CD4-positive, alpha-beta T cell treated with Interleukin-12 subunit alpha and Interleukin-12 subunit beta, for 1 hour (primary cell): ENCODE measurements at places on chromosomes 1 and 21.

DNA sequence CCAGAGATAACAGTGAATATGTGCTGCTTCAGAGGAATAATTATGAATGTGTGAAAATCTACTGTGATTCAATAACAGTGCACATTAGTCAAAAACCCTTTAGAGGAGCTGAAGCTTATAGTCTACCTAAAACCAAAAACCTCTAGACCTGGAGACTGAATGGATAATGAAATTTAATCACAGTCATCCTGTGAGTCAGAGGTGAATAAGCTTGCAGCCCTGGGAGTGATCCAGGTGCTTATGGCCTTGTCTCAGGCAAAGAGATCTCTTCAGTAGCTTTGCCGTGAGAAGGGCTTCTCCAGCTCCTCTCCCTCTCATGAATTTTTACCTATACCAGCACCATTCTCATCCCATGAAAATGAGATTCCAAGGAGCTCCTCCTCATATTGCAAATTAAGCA lies 81.3 kb upstream of the RGS4 start:
- DNase-seq = no peak

DNA sequence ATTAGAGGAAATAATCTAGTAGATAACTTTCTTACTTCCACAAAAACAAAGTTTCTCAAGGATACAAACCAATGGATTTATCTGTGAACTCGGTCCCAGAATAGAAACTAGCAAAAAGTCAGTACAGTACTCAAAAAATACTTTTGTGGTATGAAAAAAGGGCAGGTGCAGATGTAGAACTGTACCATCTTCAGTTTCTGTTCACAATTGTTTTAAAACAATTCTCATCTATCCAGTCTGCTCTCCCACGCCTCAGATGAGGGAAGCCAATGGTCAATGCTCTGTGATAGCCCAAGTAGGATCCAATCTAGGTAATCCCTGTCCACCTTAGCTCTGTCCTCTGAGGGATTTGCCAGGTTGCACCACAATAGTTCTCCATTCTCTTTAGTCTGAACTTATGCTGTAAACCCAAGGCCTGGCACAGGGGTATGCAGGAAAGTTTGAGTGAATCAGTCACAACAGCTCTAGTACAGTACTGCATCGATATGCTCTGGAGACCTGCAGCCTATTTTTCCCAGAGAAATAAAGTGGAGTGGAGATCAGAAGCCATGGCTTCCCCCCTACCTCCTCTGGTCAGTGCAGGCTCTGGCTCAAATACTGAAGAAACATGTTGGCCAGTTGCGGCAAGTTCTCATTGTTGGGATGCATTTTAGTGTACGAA lies 1.4 kb downstream of the KTI12 start:
- no peak for DNase-seq

GRCh38 chr1:226762988-226763904 lies 24.2 kb upstream of the ITPKB start:
- no peak for DNase-seq

- DNase-seq = no peak
These were observed 15.7 kb downstream of the PIK3C2B start for GRCh38 chr1:204478921-204479320.

GRCh38 chr1:32948905-32949304 lies 15.7 kb downstream of the RNF19B start:
- DNase-seq = no peak

DNA sequence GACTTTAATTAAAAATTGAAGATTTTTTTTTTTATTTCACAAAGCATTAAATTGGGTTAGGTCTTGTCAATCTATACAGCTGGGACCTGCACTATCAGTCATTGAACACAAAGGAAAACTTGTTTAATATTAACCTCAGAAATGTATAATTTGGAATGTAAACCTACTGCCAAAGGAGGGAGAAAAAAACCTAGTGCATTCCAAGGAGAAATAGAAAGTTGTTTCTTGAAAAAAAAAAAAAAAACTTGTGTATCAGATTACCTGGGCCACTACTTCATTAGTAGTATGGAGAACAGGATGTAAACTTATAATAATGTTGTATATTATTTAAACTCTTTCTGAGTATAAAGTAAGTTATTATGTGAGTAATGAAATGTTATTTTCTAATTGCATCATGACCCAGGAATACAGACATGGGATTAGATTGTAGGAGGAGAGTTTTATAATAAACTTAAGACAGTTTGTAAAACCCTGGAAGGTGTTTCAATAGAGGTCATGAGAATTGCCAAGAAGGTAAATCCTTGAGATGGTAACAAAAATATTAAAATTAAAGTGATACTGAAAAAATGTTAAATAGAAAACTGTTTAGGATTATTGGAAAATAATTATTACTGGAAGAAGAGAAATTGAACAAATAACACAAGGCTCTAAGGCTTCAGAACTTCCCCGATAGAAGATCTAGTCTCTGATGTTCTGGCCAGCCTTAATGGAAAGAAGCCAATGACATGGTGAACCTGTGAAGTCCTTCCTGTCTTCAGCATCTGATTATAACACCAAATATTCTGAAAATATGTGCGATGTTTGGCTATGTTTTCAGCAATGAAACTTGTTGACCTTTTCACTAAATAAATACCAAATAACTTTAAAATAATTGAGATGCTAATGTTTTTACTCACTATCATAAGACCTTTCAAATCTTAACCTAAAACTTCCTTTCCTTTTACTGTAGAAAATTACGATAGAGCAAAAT lies 412.8 kb upstream of the LYPLAL1 start:
- DNase-seq = no peak

- DNase-seq = no peak
These were observed 9.2 kb upstream of the ITPKB start for GRCh38 chr1:226748306-226748705.

DNA sequence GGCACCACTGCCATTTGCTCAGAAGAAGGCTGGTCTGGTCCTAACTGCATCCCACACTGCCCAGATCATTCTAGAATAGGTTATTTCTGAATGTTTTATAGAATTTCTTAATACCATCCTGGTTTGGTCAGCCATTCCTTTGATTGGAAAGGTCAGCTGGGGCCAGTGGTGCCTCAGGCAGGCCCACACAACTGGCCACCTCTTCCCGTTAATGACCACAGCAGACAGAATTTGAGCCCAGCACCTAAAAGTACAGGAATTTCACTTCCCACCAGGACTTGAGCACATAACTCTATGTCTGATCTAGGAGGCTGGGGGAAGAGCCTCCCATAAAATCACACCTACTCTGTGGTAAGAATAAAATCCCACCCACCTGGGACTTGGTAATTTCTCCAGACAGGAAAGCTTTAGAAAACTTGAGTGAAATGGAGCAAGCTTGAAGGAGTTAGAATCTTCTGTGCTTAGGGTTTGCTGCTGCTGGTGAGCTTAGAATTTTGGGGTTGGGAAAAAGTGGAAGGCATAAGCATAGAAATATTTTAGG lies 6.6 kb upstream of the PLA2G2C start:
- no peak for DNase-seq

DNA sequence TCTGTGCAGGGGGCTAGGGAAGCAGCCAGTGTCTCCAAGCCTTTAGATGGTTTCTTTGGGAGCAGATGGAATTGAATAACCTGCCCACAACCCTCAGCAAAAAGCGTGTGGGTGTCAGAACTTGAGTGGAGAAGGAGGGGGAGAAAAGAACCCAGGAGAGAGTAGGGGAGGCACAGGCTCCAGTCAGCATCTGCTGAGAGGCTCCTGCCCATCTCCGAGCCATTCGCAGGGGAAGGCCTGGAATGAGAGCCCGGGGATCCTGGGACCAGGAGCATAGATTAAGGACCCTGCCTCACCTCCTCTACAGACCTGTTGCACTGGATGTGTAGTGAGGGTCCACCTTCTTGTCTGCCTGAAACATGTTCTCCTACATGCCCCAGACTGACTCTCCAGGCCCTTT lies 16.3 kb downstream of the TMEM81 start:
- DNase-seq = no peak

DNA sequence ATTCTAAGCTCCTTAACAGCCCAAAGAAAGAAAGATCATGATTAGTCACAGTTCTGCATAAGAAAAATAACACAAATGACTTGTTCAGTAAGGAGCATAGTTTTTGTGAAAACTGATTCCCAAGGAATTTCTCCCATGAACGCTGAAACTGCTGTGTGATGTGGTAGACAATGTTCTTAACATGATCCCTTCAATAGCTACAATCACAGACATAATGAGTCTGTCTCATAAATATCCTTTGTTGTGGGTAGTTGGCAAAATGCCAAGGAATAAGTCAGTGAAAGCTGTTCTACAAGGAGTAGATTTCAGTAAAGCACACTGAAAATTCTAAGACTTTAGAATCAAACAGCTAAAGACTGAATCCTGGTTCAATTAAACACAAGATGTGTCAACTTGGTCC lies 404.8 kb downstream of the HLX start:
- no peak for DNase-seq

- DNase-seq = no peak
These were observed 6.3 kb downstream of the NGF start for GRCh38 chr1:115331558-115332331.

DNA sequence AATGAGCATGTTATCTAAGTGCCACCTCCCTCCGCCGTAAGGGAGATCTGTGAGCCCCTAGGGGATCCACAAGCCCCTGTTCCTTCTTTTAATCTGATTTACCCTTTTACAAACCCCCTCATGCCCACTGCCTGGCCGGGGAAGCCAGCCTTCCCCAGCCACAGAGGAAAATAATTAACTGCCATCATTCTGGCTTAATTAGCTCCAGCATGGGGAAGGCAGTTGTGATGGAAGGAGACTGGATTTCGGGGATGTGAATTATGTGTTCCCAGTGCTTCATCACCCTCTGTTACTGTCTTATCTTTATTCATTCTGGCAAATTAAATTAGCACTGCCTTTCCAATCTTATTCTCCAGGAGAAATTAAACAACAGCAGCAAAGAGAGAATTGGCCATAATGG lies 135.8 kb downstream of the PTPRU start:
- DNase-seq = no peak

- DNase-seq = no peak
These were observed 39.7 kb downstream of the MRAP start for GRCh38 chr21:32338209-32338921.

- no peak for DNase-seq
These were observed 91.1 kb downstream of the STUM start for GRCh38 chr1:226639631-226640061.

- peak; percentile 47 for DNase-seq
These were observed at the start of gene IGSF3 for GRCh38 chr1:116667575-116668105. Gene IGSF3, minus strand, starts transcription at chr1:116667733. Its CDS starts 1,407 bp downstream, at chr1:116666326.

DNA sequence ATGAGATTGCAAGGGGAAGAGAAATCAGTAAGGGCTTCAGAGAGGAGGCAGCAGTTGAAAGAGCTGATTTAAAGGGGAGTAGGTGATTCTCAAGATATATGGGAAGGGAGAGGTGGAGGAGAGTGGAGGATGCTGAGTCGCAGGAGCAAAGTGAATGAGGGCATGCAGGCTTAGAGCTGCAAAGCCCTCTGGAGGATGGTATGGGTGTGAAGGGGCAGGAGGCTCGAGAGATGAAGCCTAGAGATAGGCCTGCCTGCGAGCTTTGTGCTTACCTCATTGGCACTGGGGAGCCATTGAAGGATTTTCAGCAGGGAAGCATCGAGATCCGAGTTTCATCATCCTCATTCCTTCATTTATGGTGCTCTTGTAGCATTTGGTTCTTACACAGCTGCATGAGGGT lies 15.8 kb upstream of the SH2D2A start:
- no peak for DNase-seq

DNA sequence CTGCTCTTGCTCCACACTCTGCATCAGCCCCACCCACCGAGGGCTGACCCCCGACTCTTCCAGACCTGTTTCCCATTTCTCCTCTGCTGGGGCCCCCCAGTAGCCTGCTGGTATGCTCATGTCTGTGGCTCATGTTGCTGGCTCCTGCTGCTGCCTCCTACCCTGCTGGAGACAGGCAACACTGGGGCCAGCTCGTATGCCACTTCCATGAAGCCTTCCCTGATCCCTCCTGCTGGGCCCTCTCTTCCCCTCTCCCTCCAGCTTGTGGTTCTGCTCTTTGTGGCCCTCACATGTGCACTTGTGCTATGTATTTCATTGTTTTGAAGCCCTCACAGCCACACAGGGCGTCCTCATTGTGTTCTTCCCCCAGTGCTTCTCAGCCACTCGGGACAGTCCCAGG lies 40.5 kb downstream of the CNN3 start:
- no peak for DNase-seq

- peak; percentile 20 for DNase-seq
These were observed 117.5 kb upstream of the HOOK1 start for GRCh38 chr1:59697150-59697800.

DNA sequence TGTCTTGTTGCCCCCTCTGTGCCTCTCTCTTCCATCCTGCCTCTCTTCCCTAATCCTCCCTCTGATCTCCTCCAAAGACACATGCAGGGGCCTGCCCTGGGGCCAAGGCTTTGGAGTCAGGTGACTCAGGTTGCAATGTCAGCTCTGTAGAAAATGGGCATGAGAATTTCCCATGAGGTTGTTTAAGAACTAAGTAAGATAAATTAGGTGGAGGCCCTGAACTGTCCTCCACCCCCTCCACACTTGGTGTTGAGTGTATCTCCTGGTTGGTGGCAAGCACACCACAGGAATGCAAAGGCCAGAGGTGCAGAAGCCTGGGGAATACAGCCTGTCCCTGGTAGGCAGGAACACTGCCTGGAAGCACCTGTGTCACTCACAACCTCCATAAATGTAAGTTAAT lies 63.9 kb upstream of the GRIK3 start:
- DNase-seq = no peak

DNA sequence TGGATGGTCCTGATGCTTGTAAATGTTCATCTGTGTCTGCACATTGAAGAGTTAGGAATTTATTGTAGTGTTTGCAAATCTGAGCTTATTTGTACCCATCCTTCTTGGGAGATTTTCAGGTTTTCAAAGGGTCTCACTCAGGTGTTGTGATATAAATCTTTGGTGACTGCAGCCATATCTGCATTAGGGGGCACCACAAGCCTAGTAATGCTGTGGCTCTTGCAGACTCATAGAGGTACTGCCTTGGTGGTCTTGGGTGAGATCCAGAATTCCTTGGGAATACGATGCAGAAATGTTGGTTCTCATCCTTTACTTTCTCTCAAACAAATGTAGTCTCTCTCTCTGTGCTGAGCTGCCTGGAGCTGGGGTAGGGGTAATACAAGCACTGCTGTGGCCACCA lies 405.9 kb downstream of the TTLL7 start:
- DNase-seq = no peak

GRCh38 chr1:224378855-224379631 lies 22.4 kb downstream of the CNIH4 start:
- no peak for DNase-seq

DNA sequence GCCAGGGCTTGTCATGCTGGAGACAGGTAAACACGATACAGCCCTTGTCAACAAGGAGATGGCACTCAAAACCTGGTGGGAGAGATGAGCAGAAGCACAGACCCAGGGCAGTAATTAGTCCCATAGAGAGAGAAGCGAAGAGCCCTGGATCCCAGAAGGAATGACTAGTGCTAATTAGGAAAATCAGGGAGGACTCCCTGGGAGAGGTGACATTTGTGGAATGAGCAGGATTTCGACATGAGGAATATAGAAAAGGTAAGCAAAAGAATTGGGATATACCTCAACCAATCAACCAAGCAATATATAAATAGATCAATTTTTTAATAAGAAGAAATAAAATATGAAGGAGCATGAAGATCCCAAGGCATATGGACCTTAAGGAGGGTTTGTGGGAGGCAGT lies 98.5 kb upstream of the GJB5 start:
- no peak for DNase-seq
